NCI-H2171 treated with DMSO at 0.1 percent for 48 hours (cell line): ENCODE measurements at places on chromosomes 3 and 15.

GRCh38 chr3:126913524-126913923 is 69.4 kb upstream of the PLXNA1 start:
- no peak for DNase-seq

GRCh38 chr3:45178183-45179023 is 32.2 kb upstream of the CDCP1 start:
- DNase-seq, result peak; percentile 27

- DNase-seq, result no peak
These were observed 73.9 kb downstream of the ARNT2 start for GRCh38 chr15:80478075-80478474.

- DNase-seq, result no peak
These were observed 509.1 kb downstream of the SHQ1 start for GRCh38 chr3:72338942-72339669.

DNA sequence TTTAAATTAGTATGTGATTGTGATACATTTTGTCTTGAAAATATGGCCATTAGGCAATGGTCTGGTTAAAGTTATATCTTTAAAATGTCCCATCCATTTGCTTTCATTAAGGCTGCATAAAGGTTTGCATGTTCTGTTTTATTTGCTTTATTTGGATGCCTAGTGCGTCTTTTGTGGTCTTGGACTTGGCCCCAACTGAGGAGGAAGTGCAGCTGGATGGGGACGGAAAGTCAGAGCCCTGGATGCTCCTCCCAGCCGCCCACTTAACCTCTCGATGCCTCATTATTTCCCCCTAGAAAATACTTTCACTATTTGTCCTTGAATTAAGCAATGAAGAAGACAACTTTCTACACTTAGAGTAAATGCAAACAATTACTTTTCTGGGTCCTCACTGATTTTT is 898.2 kb downstream of the MCTP2 start:
- no peak for DNase-seq

DNA sequence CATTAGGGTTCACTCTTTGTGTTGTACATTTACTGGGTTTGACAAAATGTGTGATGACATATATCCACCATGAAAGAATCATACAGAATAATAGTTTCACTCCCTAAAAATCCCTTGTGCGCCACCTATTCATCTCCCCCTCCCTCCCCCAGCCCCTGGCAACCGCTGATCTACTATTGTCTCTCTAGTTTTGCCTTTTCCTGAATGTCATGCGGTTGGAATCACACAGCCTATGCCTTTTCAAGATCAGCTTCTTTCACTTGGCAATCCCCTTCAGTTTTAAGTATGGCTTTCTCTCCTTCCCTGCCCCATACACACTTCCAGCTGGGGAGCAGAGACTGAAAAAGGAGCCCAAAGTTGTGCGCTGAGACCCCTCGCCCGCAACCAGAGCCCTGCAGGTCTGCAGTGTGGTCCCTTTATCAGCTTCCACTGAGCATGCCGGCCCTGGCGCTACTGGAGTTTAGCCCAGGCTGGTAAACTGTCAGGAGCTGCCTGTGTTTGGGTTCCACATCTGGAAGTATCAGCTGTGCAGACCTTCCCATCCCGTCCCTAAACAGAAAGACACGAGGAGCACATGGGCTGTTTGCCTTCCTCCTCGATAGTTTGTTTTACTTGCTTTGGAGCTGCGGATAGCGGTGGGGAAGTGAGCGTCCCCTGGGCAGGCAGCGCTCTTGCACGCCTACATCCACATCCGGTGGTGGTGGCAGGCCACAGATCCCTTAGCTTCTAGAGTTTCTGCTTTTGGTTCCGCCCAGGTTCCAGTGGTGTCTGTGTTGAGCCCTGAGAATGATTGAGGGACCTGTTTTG is 12.3 kb downstream of the BOC start:
- no peak for DNase-seq

DNA sequence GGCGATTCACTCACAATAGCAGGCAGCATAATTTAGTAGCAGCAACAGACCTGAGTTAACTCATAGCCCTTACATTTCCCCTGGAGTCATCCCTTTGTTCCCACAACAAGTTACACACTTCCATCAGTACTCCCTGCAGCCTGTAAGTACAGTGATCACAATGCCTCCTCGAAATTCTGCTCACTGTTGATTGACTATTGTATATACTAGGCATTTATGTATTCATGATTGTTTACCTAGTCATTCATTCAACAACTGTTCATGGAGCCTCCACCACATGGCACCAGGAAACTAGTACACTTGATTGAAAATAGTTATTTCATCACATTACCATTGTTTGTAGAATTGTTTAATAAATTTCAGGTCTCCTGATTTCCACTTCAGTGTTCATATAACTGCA is 71.4 kb upstream of the P3H2 start:
- DNase-seq, result no peak

- DNase-seq, result no peak
These were observed 4.6 kb downstream of the GLCE start for GRCh38 chr15:69164807-69165636.

- no peak for DNase-seq
These were observed 41.1 kb downstream of the CCK start for GRCh38 chr3:42224658-42225421.

DNA sequence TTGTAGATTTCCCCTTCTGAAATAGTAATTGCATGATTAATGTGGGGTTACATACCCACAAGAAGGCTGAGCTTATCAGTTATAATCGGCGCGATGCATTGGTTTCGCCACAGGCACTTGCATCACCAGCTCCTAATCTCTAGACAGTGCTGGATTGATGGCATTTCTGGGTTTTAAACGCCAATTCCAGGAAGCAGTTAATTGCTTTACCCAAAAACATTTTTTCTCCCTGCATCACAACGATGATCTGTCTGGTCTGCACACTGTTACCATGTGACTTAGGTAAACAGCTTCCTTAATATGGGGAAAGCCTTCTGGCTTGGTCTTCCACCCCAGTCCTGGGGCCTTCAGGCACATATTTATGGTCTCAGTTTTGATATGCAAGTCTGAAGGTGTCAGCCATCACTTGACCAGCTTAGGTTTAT is 70.0 kb upstream of the HEG1 start:
- DNase-seq, result no peak

DNA sequence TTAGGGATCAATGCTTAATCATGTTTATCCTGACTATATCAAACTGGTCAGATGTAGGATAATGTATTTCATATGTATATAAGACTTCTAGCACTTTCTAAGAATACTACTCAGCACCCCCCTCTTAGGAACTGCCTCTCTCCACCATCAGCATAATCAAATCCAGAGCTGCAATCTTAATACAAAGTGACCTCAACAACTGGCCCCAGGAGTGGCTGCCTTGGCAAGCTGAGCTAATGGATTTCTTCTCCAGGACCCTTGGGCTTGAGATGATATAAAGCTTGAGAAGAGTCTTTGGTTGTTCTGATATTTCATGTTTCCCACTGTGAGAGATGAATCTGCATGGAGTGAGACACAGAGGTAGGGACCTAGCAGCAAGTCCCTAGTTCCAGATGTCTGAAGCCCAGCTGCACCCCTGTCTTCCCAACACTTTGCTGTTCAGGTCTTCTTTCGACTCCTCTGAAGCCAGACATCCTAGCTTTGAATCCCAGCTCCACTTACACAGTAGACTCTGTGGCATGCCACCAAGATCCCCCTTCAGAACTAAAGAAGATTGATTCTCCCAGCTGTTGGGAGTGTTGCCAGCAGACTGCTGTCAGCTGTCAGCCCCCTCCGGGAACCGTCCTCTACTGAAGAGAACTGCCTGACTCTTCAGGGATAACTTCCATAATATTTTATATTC is 309.3 kb upstream of the UBE2E2 start:
- DNase-seq, result no peak

GRCh38 chr3:140443806-140444205 is 234.1 kb upstream of the TRIM42 start:
- no peak for DNase-seq

- no peak for DNase-seq
These were observed 196.8 kb downstream of the PLCL2 start for GRCh38 chr3:17081520-17081919.
